ENCODE measurements at places on chromosomes 11 and 22.

- no peak for DNase-seq
Measured at GRCh38 chr11:75260396-75261170, 20.0 kb downstream of the TPBGL start.

DNA sequence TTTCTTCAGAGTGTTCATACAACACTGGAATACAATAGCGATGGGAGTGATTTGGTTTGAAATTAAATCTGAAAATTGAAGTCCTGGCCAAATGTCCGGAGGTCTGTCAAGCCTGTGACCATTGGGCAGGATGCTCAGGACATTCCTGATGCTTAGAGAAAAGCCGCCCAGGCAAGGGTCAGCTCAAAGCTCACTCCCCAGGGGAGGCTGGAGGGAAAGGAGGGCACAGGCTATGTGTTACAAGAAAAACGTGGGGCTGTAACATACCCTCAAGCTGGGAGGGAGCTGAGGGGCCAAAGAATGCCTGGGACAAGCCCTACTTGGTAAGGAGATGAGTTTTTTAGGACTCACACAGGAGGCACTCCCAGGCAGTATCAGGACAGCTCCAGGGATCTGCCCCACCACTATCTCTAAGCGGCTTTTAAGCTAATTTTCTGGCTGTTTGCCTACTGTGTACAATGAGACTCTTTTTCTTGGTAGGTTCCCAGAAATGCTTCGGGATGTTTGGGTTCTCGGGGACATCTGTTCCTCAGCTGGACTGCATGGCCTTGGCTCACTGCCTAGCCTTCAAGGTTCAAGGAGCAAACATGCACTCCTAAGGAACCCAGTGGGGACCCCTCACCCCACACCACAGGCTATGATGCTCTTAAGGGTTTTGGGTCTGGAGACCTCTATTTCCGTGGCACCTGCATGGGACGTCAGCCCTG is 500.1 kb downstream of the BRD1 start:
- DNase-seq: no peak

DNA sequence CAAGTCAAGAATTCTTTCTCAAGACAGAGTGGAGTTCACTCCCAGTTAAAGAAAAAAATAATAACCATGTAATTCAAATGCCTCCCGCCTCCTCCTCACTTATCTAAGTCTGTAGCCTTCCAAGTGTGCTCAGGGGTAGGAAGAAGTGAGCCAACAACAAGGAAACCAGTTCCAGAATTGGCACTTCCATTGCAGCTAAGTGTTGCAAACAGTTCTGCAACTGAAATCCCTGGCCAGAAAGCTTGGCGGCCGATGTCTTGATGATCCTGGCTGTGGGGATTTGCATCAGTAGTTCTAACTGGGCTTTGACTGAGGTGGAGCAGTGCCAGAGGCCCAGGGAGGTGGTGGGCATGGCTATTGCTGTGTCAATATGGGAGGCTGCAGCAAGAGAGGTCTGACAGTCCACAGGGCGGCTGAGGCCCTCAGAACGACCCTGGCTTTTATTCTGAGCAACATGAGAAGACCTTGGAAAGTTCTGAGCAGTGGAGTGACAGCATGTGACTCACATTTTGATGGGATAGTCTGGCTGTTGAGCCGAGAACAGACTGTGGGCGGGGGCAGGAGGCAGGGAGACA is 19.2 kb downstream of the DHCR7 start:
- no peak for DNase-seq

- no peak for DNase-seq
Measured at GRCh38 chr11:3201677-3202181, 16.9 kb downstream of the MRGPRG start.

DNA sequence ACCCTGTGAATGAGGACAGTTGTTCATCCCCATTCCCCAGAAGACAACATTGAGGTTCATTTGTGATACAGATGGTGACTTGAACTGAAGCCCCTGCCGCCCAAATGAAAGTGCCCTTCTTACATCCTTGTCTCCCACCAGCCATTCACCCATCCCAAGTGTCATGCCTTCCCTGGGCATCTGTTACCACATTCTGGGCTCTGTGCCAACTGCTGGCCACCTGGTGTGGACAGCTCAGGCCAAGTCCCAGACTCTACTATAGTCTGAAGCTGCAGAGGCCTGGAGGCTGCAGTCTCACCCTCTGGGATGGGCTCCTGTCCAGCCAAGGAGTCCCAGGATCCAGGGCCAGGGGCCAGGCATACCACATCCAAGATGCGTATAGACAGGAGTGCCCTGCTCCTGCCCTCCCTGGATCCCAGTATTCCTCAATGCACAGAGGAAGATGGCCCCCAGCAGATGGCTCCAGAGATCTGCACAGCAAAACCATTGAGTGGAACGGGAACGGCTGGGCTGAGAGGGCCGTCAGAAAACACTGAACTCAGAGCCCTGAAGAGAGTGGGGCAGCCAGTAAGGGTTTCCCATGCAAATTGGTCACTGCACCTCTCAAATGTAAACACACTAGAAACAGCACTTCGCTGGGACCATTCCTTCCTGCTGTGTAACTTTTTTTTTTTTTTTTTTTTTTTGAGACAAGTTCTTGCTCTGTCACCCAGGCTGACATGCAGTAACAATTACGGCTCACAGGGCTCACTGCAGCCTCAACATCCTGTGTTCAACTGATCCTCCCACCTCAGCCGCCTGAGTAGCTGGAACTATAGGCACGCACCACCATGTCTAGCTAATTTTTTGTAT is 22.8 kb downstream of the ARRB1 start:
- no peak for DNase-seq

GRCh38 chr22:33519974-33520903 is 400.0 kb downstream of the LARGE1 start:
- DNase-seq: no peak

DNA sequence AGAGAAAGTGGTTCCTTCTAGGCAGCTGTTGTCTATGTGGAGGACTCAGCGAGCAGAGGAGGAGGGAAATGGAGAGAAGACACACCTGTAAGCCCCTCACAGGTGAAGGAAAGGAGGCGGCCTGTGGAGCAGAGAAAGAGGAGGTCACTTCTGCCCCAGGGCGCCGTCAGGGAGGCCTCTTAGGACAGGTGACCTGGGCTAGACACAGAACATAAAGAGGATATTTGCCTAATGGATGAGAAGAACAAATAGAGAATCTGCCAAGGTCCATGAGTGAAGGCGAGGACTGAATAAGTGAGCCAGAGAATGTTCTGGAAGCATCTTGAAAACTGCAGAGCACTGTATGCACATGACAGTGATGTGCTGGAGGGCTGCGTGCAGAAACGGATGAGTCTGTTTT is 2.2 kb upstream of the SCUBE1 start:
- DNase-seq: no peak

GRCh38 chr22:32021716-32022115 is 21.3 kb upstream of the SLC5A1 start:
- DNase-seq: no peak

DNA sequence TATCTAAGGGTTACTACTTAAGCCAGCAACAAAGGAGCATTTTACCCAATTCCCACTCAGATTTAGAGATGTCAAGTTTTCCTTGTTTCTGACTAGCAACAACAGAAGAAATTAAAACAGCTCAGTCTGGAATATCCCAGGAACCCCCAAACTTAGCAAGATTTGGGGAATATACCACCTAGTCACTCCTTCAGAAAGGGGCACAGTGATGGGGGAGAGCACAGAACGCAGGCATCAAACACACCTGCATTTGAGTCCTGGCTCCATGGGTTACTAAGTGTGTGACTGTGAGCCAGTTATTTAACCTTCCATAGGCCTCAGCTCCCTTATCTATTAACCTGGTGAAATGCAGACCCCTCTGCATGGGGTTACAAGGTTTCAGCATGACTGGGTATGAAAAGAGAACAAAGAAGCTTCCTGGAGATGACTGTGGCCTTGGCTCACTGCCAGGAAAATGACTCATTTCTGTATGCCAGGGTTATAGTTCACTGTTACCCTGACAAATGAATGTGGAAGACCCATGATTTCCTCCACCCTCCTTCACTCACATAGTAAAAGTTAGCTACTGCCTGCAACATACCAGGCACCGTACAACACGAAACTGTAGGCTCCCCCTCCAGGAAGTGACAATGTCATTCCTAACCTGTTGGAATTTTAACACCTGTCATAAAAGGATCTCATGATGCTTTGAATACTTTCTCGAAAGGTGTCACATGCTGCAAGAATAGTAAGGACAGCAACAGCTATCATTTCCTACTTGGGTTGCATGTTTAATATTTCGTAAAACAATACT is 79.6 kb downstream of the ME3 start:
- peak; percentile 38 for DNase-seq

DNA sequence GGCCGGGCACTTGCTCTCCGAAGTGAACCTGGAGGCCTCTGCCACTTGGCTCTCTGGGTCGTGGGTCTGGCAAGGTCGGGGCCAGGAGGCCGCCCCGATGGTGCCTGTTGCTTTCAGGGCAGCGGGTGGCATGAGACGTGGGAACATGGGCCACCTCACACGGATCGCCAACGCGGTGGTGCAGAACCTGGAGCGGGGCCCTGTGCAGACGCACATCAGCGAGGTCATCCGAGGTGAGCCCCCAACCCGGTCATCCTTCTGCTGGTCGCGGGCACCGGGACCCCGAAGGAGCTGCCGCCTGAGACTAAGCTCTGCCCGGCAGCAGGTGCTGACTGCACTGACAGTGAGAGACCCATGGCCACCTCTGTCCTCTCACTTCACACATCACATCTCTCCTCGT is 40.0 kb downstream of the SBF1 start:
- no peak for DNase-seq

DNA sequence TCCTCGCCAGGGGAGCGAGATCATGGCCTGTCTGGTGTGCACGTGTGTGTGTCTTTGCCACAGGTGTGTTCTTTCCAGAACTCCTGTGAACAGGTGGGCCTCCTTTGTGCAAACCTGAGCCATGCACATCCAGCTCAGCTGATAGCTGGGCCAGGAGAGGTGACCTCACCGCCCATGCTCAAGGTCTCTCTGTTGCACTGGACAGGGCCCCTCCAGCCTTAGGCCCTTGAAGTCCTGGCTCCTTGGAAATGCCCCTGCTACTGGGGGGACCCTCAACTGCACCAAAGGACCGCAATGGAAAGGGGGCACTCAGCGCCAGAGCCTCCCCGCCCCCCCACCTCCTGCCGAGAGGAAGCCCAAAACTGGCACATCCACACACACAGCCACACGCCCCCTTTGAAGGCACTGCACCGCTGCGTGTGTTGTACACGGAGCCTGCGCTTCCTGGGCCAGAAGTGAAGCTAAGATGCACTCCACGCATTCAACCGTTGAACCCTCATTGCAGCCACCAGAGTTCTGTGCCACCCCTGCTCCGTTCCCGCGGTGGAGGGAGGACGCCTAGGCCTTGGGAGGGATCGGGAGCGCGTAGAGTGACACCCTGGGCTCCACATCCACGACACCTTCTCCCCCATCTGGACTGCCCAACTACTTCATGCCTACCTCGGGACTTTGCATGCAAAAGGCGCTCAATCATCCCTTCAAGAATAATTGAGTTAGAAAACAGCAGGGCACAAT is 16.4 kb upstream of the IL2RB start:
- no peak for DNase-seq

- DNase-seq: no peak
Measured at GRCh38 chr11:121412711-121413415, 39.3 kb upstream of the SORL1 start.

GRCh38 chr22:21972293-21972779 is 10.3 kb downstream of the TOP3B start:
- DNase-seq: no peak

- peak; percentile 45 for DNase-seq
Measured at GRCh38 chr22:42179616-42180015, 49.0 kb upstream of the CYP2D6 start.

DNA sequence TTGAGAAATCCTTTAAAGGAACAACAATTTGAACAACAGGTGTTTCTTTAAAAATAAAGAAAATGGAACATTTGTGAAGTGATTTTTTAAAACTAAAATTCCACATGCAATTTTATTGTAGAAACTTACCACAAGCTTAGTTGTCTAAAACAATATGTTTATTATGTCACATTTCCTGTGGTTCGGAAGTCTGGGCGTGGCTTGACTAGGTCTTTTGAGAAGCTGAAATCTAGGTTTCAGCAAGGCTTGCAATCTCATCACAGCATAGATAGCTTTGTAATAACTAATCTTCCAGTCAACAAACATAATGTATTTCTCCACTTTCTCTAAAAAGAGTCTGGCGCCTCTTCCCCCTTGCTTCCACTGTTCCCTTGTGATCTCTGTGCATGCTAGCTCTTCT is 27.0 kb downstream of the MS4A6A start:
- DNase-seq: no peak

DNA sequence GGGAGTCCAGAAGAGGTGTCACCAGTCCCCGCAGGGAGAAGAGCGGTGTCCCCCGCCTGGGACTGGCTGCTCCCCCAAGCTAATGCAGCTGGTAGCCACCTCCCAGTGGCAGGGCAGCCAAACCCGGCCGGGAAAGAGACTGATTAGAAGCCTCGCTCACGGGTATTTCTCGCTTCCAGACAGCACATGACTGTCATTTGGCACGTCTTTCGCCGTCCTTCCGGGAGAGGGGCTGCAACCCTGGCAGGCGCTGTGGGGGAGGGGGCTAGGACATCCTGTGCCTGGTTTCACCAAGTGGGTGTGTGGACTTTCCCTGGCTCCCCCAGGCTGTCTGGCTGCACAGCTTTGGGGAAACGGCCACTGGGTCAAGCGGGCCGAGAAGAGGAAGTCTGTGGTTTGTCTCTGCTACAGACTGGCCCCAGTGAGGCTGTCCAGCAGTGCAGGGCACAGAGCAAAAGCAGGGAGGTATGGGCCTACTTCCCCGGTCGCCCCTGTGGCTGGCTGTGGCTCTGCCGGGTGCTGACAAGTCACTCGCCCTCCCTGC is 3.8 kb downstream of the CD81 start:
- no peak for DNase-seq

GRCh38 chr11:95595541-95595940 is 194.0 kb downstream of the FAM76B start:
- DNase-seq: no peak

DNA sequence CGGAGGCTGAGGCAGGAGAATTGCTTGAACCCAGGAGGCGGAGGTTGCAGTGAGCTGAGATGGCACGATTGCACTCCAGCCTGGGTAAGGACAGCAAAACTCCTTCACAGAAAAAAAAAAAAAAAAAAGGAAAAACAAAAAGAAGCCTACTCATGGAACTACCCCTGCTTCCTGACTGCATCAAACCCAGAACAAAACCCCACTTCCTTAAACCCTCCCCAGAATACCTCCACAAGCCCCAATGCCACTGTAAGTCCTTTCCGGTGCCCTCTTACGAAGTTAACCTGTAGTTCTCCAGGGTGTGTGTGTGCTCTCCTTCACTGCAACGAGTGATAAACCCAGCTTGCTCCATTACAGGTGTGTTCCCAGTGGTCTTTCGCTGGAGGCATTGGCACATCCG is 8.6 kb upstream of the TOLLIP start:
- no peak for DNase-seq

Measured in AG04450 (cell line).